ENCODE measurements at places on chromosomes 13 and 19.

DNA sequence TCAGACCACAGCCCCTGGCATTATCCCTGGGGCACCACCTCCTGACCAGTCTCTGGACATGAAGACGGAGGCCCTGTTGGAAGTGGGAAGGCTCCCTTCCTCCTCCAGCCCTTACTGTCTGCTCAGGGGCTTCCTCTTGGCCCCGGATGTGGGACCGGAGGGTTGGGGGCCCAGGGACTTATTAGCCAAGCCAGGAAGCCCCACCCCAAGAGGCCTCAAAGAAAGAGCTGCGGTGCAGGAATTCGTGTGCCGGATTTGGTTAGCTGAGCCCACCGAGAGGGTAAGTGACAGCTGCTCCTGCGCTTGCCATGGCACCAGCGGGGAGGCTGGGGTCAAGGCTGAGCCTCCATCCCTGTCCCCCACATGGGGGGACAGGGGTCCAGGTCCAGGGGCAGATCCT, at the start of gene RETN:
RETN (plus strand) TSS at position 208 of the 400 bp plus-strand sequence. CDS start 278 bp downstream, outside the sequence.
- DNase-seq, result no peak

DNA sequence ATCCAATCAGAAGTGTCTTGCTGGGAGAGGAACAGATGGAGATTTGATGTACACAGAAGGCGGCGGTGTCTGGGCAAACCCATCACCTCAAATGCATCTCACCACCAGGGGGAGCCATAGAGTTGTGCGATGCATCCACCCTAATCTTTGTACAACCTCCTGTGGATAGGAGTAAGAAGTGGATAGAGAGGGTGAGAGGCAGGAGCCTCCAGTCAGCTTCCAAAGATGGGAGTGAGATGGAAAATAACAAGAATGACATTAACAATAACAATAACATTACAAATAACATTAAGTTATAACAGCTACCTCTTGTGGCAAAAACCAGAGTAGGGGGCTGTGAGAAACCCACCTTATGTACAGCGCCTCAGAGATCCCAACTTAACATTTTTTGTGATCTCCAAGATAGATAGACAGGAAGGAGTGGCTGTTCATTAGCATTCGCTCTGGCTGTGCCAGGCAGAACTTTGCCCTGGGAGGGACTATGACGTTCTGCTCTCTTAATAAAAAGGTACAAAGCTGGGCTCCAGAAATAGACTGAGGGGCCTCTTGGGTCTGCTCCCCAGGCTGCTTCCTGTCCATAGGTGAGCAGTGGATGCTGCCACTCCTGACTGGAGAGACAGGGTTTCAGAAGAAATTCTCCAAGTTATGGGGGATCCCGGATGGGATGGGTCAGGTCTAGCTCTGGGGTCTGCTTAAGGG, 5.2 kb upstream of the CEACAM18 start:
- DNase-seq, result peak; percentile 33

GRCh38 chr13:50468849-50469669, 374.4 kb downstream of the DLEU7 start:
- no peak for DNase-seq

- no peak for DNase-seq
Measured at GRCh38 chr13:52947921-52948373, 80.7 kb upstream of the OLFM4 start.

All from astrocyte of the spinal cord (primary cell).